ENCODE measurements at places on chromosomes 2 and 18.
A peak's percentile ranks its signal among the peaks of the same experiment; 100 is the strongest.

DNA sequence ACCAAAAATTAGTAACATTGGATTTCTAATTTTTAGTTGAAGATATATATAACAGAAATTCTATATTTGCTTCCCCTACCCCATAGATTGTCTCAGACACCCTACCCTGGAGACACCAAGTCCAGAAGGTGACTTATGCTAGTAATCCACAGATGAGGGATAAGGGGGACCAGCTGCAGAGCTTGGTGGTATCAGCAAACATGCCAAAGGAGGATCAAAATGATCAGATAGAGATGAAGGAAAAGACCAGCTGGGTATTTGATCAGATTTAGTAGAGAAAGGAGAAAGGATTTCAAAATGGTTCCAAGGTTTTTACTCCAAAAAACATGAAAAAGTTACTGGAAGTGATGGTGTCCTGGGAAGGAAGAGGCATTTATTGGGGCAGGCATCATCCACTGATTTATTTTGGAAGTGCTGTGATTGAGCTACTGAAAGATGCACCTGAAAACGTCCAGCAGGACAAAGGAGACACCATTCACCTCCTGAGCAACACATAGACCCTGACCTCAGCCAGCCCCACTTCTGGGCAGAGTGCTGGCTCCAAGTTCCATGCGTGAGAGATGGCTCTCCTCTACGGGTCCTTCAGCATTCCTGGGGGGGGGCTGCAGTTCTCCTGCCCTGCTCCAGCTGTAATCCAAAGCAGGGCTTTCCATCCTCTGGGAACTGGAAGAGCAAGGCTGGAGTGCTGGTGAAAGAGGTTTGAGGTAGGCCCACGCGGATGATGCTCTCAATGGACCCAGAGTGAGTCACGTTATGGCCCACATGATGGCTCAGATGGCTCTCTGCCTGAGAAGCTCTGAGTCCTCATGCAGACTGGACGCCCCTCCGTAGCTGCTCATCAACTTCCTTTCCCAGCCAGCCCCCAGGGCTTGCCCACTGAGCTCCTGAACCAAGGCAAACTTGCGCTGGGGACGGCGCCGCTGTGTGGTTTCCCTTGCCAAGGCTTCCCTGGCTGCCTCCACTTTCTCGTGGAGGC, 3.7 kb upstream of the LRRFIP1 start:
- no peak for DNase-seq

DNA sequence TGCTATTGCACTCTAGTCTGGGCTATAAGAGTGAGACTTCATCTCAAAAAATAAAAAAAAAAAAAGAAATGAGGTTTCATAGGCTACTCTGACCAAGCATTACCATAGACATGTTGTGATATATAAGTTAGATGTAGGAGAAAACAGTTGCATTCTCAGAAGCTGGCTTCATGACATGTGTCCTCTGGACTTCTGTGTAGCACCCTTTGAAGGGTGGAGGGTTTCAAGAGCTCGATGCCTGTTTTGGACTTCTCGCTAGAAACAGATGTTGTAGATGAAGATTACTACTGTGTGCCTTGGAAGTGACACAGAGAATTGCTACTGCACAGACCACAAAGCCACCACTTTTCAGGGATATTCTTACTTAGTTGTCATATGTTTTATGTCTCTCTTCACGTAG, 91.0 kb downstream of the TMEM247 start:
- no peak for DNase-seq

DNA sequence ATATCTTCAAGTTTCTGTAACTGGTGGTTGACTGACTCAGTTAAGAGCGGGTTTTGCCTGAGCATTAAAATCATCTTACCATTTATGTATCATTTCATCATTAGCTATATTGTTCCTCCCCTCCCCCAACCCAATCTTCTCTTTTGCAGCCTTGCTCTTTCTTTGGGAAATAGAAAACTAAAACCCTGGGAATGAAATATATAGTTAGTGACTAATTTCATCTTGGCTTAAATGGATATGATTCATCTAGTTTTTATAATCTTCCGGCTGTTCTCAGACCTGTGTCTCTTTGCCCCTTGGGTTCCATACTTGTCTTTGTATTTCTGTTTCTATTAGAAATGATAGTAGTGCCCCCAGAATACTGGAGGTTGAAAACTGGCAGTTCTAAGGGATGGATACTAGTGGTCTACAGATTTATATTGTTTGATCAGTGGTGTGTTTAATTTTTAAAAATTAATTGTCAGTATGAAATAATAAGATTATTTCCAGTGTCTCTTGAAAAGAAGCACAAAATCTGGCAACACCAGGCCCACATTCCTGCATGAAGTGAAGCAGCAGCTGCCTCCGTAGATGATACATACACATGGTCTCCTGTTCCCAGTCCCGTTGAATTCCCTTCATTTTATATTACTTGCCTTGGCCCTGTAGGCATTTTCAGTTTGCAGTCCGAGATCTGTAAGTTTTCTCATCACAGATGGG, 44.5 kb downstream of the PHLPP1 start:
- DNase-seq = no peak

DNA sequence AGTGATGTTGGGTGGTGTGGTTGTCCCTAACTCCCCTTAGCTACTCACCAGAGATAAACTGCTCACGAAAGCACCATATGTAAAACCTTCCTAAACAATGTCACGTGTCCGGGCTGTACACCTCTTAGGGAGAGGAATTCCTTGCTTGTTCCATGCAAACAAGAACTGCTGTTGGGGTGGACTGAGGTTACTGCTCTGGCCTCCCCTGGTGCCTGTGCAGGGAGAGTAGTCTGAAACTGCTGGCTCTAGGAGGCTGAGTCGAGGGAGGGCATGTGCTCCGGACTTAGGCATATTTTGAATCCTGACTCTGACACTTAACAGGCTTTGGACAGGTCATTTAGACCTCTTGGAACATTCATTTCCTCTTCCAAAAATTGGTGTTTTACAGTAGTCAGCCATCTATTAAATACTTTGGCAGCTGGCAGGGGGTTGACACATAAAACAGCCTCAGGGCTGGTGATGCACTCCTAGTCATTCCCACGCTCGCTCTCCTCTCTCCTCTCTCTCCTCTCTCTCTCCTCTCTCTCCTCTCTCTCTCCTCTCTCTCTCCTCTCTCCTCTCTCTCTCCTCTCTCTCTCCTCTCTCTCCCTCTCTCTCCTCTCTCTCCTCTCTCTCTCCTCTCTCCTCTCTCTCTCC, 10.6 kb downstream of the THNSL2 start:
- DNase-seq = no peak

- DNase-seq = no peak
These were observed 88.9 kb downstream of the SNTG2 start for GRCh38 chr2:1039549-1039948.

- no peak for DNase-seq
These were observed 140.3 kb upstream of the SLC1A4 start for GRCh38 chr2:64848945-64849344.

GRCh38 chr2:12169721-12170120, 423.3 kb downstream of the LPIN1 start:
- DNase-seq = peak; percentile 42

DNA sequence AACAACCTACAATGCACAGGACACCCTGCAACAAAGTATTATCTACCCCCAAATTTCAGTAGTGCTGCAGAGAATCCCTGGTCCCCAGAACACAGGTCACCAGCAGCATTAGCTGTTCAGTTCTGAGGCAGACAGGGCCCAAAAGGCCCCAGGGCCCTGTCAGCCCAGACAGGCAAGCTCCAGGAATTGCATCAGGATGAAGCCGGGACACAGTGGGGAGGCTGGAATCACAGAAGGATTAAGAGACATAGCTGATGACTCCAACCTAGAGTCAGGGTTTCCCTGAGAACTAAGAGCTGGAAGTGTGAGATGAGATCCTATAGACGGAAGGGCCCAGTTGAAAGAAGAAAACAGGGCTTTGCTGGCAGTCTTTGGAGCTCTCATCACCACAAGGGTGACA, 148.1 kb downstream of the GALNT14 start:
- no peak for DNase-seq

DNA sequence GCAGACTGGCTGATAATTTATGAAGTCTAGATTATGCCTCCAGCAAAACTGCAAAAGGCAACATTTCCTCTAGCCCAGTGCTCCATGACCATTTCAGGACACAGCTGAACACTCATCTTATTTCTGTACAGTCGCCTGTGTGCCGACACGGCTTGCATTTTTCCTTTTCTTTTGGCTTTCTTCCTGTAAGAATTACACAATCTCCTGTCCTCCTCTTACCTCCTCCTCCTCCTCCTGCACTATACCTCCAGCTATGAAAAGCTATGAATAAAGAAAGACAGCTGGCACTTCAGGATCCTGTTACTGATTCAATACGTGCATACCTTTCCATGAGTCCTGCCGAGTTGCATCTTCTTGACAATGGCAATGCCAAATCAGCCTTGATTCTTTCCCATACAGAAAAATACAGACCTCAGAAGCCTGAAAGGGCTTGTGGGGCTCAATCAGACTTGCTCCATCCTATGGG, 32.2 kb upstream of the TRIB2 start:
- DNase-seq = no peak

DNA sequence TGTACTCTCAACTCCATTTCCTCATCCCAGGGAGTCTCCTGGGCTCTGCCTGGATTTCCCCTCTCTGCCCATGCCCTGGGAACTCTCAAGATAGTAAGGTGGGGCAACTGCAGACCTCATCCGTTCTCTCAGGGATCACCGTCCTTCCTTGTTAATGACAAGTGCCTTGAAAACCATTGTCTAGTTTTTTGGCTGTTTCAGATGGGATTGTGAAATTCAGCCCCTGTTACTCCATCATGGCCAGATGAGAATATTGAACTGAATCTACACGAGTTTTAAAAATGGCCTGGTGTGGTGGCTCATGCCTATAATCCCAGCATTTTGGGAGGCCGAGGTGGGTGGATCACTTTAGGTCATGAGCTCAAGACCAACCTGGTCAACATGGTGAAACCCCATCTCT, 665 bp upstream of the HRH4 start:
- no peak for DNase-seq

DNA sequence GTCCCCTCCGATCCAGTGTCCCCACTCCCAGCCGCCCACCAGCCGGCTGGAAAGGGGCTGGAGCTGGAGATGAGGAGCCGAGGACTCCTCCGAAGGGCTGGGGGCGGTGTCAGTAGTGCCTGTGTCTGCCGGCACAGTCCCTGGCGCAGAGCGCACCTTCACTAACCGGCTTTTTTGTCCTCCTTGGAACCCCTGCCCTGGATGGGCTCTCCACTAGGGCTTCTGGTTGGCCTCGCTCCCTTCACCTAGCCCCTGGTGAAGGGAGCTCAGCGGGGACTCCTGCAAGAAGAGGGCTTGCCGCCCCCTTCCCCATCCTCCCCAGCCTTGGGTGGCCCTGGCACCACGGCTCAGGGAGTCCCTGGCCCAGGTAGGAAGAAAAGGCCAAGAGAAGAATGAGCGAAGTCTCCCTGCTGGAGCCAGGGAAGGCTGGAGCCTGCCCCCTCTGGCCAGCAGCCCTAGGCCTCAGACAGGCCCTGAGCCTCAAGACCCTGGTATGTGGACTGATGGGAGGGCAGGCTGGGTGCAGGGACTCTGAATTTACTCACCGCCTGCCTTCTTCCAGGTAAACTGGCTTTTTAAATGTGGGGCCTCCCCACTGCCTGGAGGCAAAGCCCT, 570 bp upstream of the ECEL1 start:
- DNase-seq = no peak

DNA sequence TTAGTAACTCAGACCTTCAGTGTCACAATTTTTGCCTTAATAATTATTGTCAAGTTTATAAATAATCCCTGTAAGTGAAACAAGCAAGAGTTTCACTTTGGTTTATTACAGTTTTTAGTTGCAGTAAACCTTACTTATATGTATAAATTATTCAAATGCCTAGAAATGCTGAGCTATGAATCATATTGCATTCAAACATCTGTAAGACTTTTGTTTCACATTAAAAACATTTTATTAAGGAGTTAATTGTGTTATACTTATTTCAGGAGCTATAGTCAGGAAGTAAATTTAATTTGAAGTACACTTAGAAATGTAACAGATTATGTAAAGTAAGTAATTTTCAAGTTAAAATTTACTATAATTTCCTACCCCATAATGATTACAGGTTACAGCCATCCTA, 3.9 kb upstream of the ETAA1 start:
- no peak for DNase-seq

DNA sequence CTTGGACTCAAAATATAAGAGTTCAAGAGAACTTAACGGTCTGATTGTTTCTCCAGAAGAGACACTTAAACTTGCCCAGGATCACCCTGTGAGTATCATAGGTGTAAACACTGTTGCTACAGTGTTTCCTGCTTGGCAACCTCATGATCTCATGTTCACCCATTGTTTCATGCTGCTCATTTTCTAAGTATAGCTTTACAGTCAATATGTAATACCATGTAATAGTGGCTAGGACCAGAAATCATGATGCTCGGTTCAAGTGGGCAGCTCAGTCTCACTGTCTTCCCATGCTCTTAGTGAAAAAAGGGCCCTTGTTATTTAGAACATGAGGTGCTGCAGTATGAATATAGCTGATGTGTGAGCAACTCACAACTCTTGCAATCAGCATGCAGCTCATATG, 157.5 kb downstream of the CERS6 start:
- DNase-seq = no peak

DNA sequence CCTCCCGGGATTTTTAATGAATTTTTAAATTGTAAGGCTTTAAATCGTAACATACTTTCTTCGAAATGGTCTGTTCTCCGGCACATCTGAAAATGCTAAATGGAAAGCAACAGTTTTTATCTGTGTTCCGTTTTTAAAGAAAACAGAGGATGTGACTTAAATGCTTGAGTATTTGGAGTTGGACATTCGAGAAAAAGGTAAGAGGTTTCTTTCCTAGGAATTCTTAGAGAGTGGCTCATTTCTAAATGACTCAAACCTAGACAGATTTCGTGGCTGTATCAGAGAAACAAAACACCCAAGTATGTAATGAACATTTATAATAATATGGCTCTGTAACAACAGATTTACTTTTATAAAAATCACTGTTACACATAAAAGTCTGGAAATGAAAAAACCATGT, 177.6 kb upstream of the CCDC68 start:
- no peak for DNase-seq

DNA sequence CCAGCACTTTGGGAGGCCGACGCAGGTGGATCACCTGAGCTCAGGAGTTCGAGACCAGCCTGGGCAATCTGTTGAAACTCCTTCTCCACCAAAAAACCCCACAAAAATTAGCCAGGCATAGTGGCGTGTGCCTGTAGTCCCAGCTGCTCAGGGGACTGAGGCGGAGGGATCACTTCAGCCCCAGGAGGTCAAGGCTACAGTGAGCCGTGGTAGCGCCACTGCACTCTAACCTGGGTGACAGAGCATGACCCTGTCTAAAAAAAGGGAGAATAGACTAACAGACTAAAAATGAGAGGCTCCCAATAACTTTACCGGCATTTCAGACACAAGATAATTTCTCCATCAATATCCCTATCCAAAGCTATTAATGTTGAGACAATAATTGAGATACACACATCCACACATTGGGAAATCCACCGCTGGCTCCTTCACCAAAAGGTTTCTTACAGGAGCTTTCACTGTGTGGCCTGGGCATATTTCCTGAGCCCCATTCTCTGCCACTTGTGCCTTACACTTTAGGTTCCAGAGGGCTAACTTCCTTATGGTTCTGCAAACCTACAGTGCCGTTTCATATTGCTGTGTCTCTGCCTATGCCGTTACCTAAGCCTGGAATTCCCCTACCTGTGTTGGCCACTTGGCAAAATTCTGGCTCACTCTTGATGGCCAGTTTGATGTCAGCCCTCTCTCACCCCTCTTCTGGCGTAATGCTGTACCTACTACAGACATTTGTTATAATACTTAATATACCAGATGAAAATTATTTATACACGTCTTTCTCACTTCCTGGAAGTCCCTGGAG, 115.8 kb upstream of the ZFP36L2 start:
- no peak for DNase-seq

All from pons (tissue), 1 donor.